ENCODE measurements at places on chromosomes 6 and 20. TPM values are rescaled to one million over a fixed set of nuclear protein-coding genes. Genes with fewer than 3 reads are reported as not detected.

GRCh38 chr6:68655028-68655427 is 19.9 kb downstream of the ADGRB3 start:
- no peaks in the 10 kb centered on the region for H3K27me3 ChIP-seq
- no peak for DNase-seq
- no peaks in the 10 kb centered on the region for H3K36me3 ChIP-seq
- no peak overlapping the region for H3K4me3 ChIP-seq
- H3K27ac ChIP-seq, result no peak overlapping the region

- H3K36me3 ChIP-seq, result no peaks in the 10 kb centered on the region
- peaks cover 30% of the 10 kb centered on the region for H3K4me1 ChIP-seq
- no peaks in the 10 kb centered on the region for H3K27me3 ChIP-seq
- DNase-seq, result no peak
- no peak overlapping the region for H3K4me3 ChIP-seq
- no peak overlapping the region for H3K27ac ChIP-seq
These were observed 4.8 kb downstream of the BCAS1 start for GRCh38 chr20:54065601-54066038.

DNA sequence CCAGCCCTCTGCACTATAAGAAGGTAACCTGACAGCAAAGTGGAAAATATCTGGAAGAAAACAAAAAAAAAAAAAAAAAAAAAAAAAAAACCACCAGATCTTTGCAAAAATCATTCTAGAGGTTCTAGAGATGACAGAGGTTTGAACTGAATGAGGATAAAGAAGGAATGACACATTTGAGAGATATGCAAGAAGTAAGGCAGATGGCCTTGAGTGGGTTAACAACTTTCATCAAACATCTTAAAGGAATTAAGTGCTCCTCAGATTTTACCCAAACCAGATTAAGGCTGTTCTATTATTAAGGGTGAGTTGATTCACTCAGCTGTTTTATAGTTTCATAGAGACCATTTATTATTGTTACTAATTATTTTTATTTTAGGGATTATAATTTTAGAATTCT is 62.0 kb downstream of the RSPO3 start:
- H3K36me3 ChIP-seq, result no peaks in the 10 kb centered on the region
- H3K27ac ChIP-seq, result no peak overlapping the region
- no peaks in the 10 kb centered on the region for H3K27me3 ChIP-seq
- H3K4me1 ChIP-seq, result no peaks in the 10 kb centered on the region

GRCh38 chr6:53251033-53251672 is 97.6 kb downstream of the ELOVL5 start:
- H3K36me3 ChIP-seq, result no peaks in the 10 kb centered on the region
- no peak overlapping the region for H3K27ac ChIP-seq
- DNase-seq, result no peak
- no peak overlapping the region for H3K4me3 ChIP-seq

DNA sequence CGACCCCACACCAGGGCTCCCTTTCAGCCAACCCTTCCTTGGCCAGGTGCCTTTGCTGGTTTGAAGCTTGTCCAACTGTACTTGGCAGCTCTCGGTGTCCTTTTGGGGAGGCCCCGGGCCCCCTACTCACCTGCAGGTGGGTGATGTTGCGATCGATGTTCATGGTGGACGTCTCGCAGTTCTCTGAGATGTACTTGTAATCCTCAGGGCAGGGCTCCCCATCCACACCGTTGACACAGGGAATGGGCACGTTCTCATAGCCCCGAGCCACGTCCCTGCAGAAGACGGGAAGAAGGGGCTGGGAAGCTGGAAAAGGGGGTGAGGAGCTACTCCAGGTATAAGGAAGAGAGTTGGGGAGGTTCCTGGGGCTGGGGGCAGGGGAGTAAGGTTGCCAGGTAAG is 4.9 kb upstream of the SLC44A4 start:
- no peak overlapping the region for H3K27ac ChIP-seq
- no peak overlapping the region for H3K4me3 ChIP-seq

- no peak for DNase-seq
- H3K27ac ChIP-seq, result no peak overlapping the region
- H3K4me1 ChIP-seq, result no peaks in the 10 kb centered on the region
- no peaks in the 10 kb centered on the region for H3K36me3 ChIP-seq
- no peak overlapping the region for H3K4me3 ChIP-seq
These were observed 384.4 kb downstream of the BMP2 start for GRCh38 chr20:7151676-7152470.

GRCh38 chr20:47280228-47280627 is 76.3 kb downstream of the ZMYND8 start:
- no peak overlapping the region for H3K27ac ChIP-seq
- H3K4me1 ChIP-seq, result no peaks in the 10 kb centered on the region

- no peaks in the 10 kb centered on the region for H3K36me3 ChIP-seq
- peaks cover 49% of the 10 kb centered on the region for H3K4me1 ChIP-seq
These were observed 47.7 kb downstream of the FRK start for GRCh38 chr6:116012951-116013350.

GRCh38 chr6:21785164-21785563 is 191.6 kb downstream of the SOX4 start:
- H3K4me3 ChIP-seq, result no peak overlapping the region
- H3K27me3 ChIP-seq, result no peaks in the 10 kb centered on the region
- no peaks in the 10 kb centered on the region for H3K36me3 ChIP-seq
- H3K27ac ChIP-seq, result no peak overlapping the region

DNA sequence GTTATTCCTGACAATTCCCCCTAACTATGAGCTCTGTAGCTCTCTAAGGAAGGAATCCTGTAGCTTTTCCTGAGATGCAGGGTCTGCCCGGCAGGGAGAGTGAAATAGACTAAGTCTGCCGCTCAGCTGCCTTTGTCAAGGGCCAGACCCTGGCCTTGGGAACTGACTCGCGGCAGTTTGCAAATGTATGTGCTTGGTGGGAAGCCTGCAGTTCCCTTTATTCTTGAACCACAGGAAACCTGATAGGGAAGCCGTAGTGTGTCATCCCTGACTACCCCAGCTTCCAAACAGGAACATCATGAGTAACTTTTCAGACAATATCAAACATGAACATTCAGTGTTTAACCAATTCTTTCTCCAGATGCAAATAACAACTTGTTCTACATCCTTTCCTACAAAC is 78.7 kb upstream of the IFNGR1 start:
- DNase-seq, result no peak
- no peaks in the 10 kb centered on the region for H3K4me1 ChIP-seq
- H3K4me3 ChIP-seq, result no peak overlapping the region
- no peaks in the 10 kb centered on the region for H3K36me3 ChIP-seq
- H3K27ac ChIP-seq, result no peak overlapping the region

DNA sequence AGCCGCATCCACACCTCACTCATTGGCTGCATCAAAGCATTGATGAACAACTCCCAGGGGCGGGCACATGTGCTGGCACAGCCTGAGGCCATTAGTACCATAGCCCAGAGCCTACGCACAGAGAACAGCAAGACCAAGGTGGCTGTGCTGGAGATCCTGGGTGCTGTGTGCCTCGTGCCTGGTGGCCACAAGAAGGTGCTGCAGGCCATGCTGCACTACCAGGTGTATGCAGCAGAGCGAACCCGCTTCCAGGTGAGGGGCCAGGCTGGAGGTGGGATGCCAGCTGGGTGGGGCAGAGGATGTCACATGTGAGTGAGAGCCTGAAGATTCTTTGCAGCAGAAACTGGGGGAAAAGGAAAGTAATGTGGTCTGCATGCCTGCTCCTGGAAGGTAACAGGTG is 66.7 kb downstream of the MOCS1 start:
- no peaks in the 10 kb centered on the region for H3K27me3 ChIP-seq
- no peak overlapping the region for H3K4me3 ChIP-seq
- no peaks in the 10 kb centered on the region for H3K36me3 ChIP-seq
- H3K27ac ChIP-seq, result no peak overlapping the region
- DNase-seq, result no peak
- H3K4me1 ChIP-seq, result no peaks in the 10 kb centered on the region

- H3K4me3 ChIP-seq, result no peak overlapping the region
- peaks cover 65% of the 10 kb centered on the region for H3K4me1 ChIP-seq
- no peaks in the 10 kb centered on the region for H3K27me3 ChIP-seq
- no peaks in the 10 kb centered on the region for H3K36me3 ChIP-seq
- DNase-seq, result no peak
These were observed 30.9 kb downstream of the MAP3K5 start for GRCh38 chr6:136761227-136761922.

KCNK16 gene
- 2.9 TPM for total RNA-seq

POM121L2 gene
- not detected for total RNA-seq

REV3L gene
- 28.3 TPM for total RNA-seq

ZNF165 gene
- total RNA-seq, result 2.9 TPM
